ENCODE measurements at places on chromosomes 2 and 18. TPM values are rescaled to one million over a fixed set of nuclear protein-coding genes. Genes with fewer than 3 reads are reported as not detected.

APOB gene
- total RNA-seq, result 22.2 TPM

CHST10 gene
- total RNA-seq, result 22.1 TPM

NEDD4L gene
- 162 TPM for total RNA-seq

SPP2 gene
- not detected for total RNA-seq
